ENCODE measurements at places on chromosomes 6 and 20.

- no peak for DNase-seq
Observed at GRCh38 chr6:98929498-98930060, 18.2 kb downstream of the FBXL4 start.

DNA sequence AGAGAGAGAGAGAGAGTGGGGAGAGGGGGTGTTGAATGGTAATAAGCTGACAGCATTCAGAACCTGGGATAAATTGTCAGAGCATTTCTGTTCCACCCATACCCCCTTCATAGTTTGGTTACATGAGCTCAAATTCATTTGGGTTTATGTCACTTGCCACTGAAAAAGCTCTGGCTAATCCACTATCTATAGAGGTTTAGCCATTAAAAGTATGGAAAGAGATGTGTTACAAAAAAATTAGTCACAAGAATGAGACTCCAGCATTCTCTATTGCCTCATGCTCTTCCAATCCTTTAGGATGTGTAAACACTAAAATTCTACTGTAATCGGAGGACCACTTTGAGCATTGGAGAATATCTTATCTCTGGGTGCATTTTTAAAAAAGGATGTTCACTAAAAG is 297.6 kb upstream of the TCF21 start:
- no peak for DNase-seq

- DNase-seq, result no peak
Observed at GRCh38 chr20:44651434-44651683, 140 bp downstream of the ADA start.

DNA sequence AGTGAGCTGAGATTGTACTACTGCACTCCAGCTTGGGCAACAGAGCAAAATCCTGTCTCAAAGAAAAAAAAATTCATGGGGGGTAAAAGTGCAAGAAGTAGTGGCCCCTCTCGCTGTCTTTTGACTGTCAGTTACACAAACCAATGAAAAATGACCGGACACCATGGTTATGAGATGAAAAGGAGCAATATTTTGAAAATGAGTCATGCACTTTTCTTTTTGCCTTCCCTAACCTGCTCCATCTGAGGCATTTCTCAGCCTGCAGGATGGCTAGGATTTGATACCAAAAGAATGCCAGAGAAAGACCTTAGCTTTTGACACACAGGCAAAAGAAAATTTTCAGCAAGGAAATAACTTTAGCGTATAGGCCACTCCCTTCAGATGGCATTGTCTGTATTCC is 181.7 kb upstream of the ARID1B start:
- DNase-seq, result no peak

DNA sequence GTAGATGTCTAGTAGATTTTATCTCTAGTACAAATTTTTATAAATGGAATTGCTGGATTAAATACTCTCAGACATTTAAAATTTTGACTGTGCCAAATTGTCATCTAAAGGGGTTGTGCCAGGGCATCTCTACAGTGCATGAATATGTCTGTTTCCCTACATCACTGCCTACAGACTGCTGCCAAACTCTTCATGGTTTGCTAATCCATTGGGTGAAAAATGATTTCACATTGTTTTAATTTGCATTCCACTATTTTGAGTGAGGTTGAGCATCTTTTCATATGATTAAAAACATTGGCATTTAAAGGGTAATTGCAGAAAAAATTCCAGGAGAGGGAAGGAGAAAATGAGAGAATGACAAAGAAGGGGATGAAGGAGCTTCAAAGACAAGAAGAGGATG is 267.7 kb upstream of the RNF24 start:
- DNase-seq, result no peak

GRCh38 chr6:117446861-117447260 is 21.1 kb upstream of the ROS1 start:
- DNase-seq, result no peak

DNA sequence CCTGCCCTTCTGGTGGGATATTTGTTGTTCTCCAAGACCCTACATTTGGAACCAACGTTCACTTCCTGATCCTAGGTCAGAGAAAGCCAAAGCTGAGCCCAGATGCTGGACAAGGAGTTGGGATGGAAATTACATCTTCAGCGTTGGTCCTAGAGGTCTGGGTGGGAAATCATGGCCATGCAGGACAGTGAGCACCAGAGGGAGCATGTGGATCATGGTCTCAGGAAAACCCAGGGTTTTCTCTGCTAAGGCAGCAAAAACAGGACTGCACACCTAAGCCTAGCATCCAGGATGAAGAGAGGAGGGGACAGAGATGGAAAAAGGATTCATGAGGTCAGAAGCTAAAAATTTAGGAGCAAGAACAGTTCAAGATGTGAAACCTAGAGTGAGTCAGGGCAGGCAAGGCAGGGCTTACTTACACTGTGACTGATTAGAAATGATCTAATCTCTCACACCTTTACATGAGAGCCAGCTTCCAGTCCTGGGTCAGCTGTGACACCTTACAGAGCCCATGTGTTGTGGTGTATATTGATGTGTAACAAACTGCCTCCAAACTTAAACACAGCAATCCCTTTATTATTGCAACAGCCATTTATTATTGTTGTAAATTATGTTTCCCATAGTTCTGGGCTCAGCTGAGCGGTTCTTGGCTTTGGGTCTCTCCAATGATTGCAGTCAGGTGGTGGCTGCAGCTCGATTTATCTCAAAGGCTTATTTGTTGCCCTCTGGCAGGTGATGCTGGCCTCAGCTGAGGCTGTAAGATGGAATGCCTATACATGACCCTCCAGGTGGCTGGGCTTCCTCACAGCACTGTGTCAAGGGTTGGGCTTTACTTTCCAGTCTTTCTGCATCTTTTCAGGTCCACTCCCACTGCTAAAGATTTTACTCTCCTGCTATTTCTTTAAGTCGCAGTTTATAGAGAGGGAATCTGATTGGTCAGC is 6.5 kb downstream of the C20orf202 start:
- no peak for DNase-seq

DNA sequence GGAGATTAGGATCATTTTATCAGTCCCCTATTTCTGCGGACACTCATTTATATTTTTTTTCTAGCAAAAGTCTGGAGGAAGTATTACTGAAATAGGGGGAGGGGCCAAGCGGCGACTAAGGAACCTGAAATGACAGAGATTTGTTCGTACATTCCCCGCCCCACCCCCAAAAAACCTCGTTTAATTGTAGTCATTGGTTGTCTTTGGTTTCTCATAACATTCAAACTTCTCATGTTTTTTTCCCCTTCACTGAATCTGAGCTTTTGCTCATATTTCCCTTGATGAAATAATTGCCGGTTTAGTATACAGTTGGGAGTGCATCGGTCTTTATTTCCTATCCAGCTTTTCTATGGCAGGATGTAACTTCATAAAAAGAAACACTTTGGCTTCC is 768 bp upstream of the FYN start:
- DNase-seq, result no peak

- no peak for DNase-seq
Observed at GRCh38 chr6:108156180-108156937, 9.5 kb upstream of the NR2E1 start.

DNA sequence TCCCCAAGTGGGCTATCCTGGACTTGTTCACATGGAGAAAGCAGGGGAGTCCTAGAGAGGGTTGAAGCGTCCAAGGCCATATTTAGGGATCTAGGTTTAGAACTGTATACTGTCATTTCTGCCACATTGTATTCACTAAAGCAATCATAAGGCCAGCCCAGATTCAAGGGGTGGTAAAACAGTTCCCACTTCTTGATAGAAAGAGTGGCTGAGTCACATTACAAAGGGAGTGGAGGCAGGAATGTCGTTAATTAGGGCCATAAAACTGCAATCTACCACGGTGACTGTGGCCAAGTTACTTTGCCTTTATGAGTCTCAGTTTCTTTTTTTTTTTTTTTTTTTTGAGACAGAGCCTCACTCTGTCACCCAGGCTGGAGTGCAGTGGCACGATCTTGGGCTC is 7.4 kb upstream of the UBR2 start:
- no peak for DNase-seq

DNA sequence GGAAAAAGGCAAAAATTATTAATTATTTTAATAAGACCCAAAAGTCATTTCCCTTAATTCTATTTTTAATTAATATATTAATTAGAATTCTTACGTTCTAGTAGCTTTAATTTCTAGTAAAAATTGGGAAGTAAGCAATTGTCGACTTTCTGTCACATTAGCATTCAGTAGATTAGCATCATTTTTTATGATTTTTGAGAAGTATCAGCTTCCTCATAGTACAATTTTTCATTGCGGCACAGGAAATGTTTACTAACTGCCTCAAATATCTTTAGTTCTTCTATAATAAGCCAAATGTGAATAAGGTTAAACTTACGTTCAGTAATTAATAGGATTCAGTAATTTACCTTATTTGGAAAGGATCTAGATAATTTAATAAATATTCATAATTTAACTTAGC is 687.4 kb downstream of the EPM2A start:
- no peak for DNase-seq

DNA sequence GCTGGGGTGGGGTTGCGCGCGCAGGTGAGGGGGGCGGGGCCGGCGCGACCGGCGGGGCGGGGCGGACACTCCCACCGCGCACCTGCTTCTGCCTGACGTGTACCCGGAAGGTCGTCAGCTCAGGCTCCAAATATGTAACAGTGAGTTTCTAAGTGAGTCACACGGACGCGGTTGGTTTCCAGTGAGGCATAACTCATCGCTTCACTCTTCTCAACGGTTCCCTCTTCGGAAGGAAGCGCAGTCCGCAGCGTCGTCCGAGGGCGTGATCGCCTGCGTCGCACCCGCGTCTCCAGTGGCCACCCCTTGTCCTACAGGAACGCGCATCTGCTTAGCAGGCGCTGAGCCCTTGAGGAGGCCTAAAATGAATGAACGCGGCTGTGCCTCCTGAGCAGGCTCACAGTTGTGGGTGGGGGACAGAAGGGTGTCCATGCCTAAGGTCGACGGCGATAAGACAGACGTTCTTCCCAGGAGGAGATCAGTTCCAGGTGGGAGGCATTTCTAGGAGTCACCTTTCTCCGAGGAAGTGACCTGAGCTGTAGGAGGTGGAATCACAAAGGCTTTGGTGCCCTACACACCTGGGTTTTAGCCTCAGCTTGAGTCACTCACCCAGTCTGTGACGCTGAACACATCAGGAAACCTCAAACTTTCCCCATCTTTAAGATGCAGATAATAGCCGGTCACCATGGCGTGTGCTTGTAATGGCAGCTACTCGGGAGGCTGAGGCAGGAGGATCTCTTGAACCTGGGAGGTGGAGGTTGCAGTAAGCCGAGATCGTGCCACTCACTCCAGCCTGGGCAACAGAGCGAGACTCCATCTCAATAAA is 50.9 kb upstream of the EZR start:
- peak; percentile 75 for DNase-seq

- DNase-seq, result no peak
Observed at GRCh38 chr6:56278171-56278591, 30.8 kb upstream of the COL21A1 start.

- DNase-seq, result no peak
Observed at GRCh38 chr6:40379811-40380210, 207.4 kb downstream of the LRFN2 start.

DNA sequence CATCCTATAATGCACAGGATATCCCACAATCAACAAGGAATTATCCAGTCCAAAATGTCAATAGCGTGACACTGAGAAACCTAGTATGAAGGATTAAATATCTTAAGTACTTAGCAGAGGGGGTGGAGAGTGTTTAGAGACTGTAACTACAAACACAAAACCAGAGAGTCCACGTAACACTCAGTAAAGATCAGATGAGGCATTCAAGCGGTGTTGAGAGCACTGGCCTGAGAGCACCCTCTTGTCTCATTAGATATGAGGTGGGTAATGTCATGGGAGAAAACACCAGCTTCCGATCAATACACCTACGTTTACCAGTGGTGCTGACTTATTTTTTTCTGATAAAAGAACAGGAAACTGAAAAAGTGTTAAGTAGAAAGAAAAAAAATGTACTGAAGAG is 2.3 kb downstream of the FAM184A start:
- no peak for DNase-seq

DNA sequence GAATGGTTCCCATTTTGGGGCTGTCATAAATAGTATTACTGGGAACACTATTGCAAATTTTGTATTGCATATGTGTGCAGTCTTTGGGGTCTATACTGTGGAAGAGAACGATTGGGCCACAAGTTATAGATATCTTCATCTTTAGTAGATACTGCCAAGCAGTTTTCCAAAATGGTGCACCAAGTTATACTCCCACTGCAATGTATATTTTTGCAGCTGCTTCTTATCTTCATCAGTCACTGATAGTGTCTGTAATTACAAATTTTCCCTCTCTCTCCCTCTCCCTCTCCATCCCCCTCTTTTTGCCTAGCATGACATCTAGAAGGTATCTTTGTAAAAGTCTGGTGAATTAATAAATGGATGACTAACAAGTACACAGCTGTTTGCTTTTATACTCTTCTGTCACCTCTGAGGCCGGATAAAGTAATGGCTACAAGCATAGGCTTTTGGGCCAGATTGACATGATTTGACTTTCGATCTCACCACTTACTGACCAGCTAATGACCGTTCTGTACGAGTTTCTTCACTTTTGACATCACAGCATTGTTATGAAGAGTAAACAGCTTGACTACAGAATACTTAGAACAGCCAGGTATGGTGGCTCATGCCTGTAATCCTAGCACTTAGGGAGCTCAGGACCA is 113.3 kb upstream of the SLC2A12 start:
- no peak for DNase-seq

GRCh38 chr6:74645108-74645849 is 560.6 kb downstream of the COL12A1 start:
- no peak for DNase-seq

GRCh38 chr6:158754738-158755137 is 64.4 kb downstream of the EZR start:
- DNase-seq, result no peak

- DNase-seq, result no peak
Observed at GRCh38 chr6:165456286-165456685, 146.9 kb upstream of the C6orf118 start.

GRCh38 chr6:167547751-167548150 is 222.9 kb downstream of the TTLL2 start:
- DNase-seq, result no peak

DNA sequence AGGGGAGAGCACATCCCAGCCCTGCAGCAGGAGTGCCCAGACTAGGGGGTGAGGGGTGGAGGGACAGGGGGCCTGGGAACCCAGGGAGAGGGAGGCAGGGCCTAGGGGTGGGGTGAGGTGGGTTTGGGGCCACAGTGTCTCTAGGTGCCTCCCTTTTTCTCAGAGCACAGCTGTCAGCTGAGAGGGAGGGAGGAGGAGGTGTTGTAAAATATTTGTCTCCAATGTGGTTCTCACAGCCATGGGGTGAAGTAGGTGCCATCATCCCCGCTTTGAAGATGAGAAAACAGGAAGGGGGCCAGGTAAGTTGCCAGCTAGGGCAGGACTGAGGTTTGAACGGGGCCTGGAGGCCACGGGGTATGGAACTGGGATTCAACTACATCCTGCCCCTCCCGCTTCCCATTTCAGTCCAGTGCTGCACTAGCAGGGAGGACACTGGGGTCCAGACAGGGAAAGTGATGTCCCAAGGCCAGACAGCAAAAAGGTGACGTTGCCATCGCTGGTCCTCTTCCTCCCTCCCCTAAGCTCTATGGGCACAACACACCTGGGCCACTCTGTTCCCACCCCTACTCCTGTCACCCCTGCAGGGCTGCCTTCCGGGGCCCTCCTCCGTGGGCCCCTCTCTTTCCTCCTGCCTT is 20.3 kb downstream of the PACSIN1 start:
- DNase-seq, result no peak

Data from H4 (cell line).